ENCODE measurements at places on chromosomes 1 and 21. TPM values are rescaled to one million over a fixed set of nuclear protein-coding genes. Genes with fewer than 3 reads are reported as not detected.

DNA sequence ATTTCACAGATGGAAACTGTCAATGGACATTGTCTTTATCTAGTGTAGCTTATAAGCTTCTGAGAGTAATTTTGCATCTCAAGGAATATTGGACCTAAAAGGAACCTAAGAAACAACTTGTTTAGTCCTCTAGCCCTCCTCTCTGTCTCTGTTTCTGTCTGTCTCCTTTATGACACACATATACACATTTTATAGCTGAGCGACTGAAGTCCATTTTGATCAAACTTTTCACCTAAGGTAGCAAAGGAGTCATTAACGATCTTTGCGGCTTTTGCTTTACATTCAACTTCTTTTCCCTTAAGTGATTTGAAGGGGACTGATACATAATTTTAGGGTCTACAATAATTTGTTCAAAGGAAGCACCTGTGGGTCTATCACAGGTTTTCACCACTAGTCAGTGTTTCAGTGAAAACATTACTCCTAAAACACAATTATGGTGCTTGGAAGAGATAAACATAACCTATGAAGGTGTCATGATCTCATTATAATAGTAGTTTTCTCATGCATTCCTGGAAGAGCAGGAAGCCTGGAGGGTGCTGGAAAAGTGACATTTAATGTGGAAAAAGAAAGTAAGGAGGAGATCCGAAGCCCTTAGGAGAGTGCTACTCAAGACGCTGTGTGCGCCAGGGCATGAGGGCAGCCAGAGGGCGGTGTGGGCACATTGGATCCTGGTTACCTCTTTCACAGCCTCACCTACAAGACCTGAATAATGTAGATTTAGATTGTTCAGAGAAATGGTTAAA is 248.6 kb downstream of the DNM3 start:
- peak; percentile 48 for DNase-seq

DNA sequence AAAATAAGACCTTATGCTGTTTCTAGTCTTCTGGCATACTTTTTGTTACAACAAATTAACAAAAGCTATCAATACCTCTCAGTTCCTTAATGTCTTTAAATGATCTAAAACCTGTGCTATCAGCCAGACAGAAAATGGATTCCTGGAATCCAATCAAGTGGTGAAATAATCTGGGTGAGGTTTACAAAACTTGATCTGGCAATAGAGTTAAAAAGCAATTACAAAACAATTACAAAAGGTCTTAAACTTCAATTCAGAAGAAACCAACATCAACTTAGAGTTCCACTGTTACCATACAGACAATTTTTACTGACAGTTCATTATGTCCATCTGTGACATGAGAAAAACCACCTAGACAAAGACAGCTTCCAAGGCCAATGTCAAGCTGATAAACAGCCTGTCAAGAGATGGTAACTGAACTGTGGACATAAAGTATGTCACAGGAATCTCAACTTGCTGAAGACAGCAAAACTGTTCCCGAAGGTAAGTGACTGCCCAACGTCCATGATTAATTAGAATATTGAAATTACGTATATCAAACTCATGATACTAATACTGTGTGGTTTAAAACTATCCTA is 17.4 kb downstream of the ZZZ3 start:
- no peak for DNase-seq

- no peak for DNase-seq
Observed at GRCh38 chr21:16536140-16536539, 806.4 kb downstream of the USP25 start.

ACBD6 gene
- polyA plus RNA-seq, result 37.8 TPM

DNA sequence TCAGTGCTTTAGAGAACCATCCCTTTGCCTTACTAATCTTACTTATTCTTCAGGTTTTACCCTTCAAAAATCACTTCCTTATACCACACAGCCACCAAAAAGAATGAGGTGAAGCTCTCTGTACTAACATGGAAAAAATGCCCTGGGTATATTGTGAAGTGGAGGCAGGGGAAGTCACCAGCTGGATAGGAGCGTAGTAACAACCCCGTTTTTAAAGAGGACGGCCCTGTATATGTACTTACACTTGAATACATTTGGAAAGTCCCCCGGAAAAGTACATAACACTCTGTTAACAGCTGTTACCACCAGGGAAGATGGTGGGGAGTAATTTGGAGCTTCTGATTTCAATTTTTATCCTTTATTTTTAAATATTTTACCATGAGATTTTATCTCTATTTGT is 28.2 kb upstream of the KHDRBS1 start:
- peak; percentile 19 for DNase-seq

DNA sequence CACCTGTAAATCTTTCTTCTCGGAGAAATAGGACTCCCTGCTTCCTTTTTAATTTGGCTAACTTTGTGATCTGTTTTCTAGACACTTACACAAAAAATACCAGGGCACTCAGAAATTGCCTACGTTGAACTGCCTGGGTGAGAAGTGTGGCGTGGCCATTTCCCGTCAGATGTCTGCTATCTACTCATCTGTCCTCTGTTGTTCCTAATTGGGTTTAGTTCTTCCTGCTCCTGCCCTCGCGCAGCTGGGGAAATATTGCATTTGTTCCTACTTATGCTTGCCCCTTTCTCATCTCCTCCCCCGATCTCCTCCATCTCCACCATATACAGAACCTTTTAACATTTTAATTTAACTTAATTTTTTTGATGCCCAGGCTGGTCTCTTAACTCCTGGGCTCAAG is 55.1 kb downstream of the CD58 start:
- DNase-seq, result no peak

DNA sequence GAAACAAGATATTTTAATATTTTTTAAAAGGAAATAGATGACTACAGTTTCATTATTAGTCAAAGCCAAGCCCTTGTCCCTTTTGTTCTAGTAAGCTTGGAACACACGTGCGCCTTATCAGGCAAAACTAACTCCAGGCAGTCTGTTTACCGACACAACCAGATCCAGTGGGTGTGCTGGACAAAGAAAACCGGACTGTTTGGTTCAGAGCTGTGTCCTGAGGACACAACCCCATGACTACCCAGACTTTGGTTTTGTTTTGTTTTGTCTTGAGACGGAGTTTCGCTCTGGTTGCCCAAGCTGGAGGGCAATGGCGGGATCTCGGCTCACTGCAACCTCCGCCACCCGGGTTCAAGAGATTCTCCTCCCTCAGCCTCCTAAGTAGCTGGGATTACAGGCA is 13.9 kb upstream of the RHOU start:
- no peak for DNase-seq

GRCh38 chr1:56578963-56579875 is at the start of gene PLPP3:
PLPP3 (minus strand) TSS chr1:56579563; CDS start chr1:56579016, 547 bp downstream.
- peak; percentile 29 for DNase-seq

- no peak for DNase-seq
Observed at GRCh38 chr1:82646888-82647287, 846.2 kb downstream of the ADGRL2 start.

Data from naive B cell (primary cell).